Bronchial epithelial cell (primary cell): ENCODE measurements at places on chromosomes 12 and 14. TPM values are rescaled to one million over a fixed set of nuclear protein-coding genes. Genes with fewer than 3 reads are reported as not detected.

DNA sequence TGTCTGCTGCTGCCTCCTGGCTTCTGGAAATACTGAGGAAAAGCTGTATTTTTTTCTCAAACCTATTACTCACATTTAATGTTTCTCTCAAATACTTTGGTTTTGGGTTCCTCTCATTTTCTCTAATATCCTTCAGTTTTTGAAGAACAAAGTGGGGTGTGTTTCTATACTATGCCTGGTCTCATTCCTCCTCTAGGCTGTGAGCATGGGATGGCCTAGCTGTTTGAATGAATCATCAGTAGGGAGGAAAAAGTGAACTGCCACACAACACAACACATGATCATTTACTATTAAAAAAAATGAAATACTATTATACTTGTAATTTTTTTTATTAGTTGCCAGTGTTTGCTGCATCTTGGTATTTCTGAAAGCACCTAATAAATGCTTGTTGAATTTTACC, 11.3 kb upstream of the SMCO3 start:
- peak; percentile 38 for DNase-seq

DNA sequence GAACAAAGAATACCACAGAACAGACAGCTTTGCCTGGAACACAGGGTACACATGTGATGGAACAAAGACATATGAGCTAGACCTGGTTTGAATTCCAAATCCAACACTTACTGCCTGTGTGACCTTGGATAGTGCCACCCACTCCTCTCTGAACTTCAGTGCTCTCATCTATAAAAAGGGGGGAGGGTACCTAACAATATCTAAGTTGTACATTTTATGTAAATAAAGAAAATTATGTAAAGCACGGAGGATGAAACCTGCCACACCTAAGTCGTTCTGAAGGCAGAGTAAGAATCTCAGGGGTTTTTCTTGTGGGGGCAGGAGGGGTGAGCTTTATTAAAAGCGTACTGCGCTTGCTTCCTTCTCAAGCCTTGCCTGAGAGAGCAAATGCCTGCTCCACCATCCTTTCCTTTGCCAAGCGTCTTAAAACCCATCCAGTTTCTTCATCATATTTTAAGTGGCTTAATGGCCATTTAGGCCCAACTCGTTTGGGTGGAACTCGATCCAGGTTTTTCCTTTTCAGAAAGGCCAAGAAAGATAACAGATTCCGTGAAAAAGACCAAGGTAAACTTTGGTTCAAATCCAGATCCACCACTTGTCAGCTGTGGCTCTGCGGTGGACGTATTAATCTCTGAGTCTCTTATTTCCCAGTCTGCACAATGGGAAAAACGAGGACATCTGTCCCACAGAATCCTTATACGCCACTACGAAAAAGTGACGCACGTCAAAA, 946 bp downstream of the DDX24 start:
- peak; percentile 33 for DNase-seq

- no peak for DNase-seq
Observed at GRCh38 chr14:74647061-74647677, 35.1 kb upstream of the LTBP2 start.

DNA sequence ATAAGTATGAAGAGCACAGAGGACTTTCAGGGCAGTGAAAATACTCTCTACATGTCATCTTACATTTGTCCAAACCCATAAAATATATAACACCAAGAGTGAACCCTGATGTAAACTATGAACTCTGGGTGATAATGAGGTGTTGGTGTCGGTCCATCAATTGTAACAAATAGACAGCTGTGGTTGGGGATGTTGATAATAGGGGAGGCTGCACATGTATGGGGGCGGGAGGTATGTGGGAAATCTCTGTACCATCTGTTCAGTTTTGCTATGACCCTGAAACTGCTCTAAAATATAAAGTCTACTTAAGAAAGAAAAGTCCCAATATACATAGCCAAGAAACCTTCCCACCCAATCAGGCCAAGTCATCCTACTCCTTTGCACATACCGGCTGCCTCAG, 88.5 kb downstream of the GPR135 start:
- no peak for DNase-seq

DNA sequence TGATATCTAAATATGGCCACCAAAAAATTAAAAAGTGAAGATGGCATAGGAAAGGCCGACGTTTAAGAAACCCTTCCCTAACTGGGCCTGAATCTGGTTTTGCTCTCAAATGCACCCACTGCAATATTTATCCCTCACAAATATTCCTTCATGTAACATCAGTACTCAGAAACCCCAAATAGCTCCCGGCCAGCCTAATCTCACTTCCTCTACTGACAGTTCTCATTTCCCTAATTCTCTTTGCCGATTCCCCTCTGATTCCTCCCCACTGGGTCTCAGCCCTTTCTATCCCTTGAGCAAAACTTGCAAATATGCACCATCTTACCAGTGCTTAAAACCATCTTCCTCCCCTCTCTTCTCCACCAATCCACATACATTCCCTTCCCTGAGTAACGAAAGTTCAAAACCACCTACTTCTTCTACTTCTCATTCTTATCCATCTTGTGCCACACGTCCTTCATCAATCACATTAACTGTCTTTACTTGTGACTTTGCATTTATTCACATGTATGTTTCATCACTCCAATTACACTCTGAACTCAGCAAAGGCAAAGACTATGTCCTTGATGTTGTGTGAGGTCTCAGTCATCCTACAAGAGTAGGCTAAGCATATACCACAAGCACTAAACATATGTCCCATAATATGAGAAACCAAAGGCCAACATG, 23.1 kb downstream of the KCNK10 start:
- DNase-seq, result no peak

DNA sequence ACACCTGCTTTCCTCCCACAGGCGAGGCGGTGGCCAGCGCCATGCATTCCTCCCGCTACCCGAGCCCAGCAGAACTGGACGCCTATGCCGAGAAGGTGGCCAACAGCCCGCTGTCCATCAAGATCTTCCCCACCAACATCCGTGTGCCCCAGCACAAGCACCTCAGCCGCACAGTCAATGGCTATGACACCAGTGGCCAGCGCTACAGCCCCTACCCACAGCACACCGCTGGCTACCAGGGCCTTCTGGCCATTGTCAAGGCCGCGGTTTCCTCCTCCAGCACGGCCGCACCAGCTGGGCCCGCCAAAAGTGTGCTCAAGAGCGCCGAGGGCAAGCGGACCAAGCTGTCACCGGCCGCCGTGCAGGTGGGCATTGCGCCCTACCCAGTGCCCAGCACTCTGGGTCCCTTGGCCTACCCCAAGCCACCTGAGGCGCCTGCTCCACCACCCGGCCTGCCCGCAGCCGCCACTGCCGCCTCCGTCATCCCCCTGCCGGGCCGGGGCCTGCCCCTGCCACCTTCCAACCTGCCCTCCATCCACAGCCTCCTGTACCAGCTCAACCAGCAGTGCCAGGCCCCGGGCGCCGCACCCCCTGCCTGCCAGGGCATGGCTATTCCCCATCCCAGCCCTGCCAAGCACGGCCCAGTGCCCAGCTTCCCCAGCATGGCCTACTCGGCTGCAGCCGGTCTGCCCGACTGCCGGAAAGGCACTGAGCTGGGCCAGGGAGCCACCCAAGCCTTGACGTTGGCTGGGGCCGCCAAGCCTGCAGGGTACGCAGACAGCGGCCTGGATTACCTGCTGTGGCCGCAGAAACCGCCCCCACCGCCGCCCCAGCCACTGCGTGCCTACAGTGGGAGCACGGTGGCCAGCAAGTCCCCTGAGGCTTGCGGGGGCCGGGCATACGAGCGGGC, 54.6 kb downstream of the FAM222A start:
- no peak for DNase-seq

PARPBP gene
- 0.90 and 1.8 TPM in 2 replicates for total RNA-seq

TMEM179 gene
- not detected in 2 replicates for total RNA-seq

GUCY2C gene
- not detected in 2 replicates for total RNA-seq

SRRM4 gene
- not detected in 2 replicates for total RNA-seq

AQP2 gene
- total RNA-seq, result not detected in 2 replicates

RHEBL1 gene
- total RNA-seq, result 0.26 and 0.53 TPM in 2 replicates

LMO3 gene
- 0.26 and 3.3 TPM in 2 replicates for total RNA-seq
